ENCODE measurements at places on chromosomes 12 and 14. TPM values are rescaled to one million over a fixed set of nuclear protein-coding genes. Genes with fewer than 3 reads are reported as not detected.

DNA sequence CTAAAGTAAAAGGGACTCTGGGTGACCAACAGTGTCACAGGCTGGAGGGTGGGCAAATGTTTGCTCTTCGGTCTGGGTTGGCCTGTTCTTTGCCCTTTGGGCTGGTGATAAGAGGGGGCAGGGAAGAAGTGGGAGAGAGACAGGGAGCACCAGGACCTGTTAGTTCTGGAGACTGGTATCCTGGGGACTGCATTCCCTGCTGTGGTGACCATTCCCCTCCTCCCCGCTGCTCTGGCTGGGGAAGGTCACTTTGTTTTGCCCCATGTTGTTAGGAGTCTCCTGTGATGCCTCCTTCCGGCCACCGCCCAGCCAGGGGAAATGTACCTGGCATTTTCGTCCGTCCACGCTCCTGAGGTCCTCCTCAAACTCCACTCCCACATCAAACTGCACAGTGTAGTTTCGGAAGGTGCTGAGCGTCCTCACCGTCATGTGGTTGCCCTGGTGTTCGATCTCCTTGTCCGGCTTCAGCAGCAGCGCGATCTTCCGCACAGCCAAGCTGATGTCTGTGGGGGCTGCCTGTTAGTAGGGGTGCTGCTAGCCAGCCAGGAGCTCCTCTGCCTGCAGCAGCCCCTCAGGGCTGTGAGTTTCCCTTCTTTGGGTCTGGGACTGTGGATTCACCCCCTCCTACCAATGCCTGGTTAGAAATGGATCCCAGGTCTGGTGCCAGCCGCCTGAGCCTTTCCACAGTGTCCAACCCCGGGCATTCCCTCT, 618 bp downstream of the RBP5 start:
- no peak for ATAC-seq

DNA sequence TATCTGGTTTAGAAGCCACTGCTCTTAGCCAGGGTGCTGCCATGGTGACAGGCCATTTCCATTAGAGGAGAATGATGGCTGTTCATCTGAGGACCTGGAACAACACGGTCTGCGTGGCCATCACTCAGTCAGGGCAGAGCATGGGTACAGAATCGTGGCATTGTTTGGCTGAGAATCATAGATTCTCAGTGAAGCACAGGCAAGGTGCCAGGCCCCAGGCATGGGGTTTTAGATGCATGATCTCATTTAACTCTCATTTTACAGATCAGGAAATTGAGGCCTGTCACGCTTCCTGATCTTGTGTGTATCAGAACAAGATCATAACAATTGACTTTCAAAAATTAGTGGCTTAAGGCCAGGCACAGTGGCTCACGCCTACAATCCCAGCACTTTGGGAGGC, 26.8 kb upstream of the IRF2BPL start:
- ATAC-seq, result no peak

- ATAC-seq, result peak; percentile 54
Observed at GRCh38 chr14:93137864-93138263, 22.1 kb upstream of the ITPK1 start.

The SLC17A8 gene
- total RNA-seq, result not detected

DNA sequence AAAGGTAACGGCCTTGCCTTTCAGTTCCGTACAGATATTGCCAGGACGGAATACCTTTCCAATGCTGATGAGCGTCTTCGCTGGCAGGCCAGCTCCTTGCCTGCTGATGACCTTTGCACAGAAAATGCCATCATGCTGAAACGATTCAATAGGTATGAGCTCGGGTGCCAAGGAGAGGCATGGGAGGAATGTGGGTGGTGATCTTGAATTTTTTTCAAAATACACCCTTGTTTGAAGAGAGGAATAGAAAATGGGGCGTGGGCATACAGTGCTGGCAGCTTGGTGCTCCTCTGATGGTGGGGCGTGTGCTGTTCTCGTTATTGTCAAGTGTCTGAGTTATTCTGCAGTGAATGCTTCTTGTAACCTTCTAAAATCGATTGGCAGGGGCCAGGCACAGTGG, 52.5 kb downstream of the HSP90AA1 start:
- no peak for ATAC-seq

The KRT82 gene
- total RNA-seq, result not detected

DNA sequence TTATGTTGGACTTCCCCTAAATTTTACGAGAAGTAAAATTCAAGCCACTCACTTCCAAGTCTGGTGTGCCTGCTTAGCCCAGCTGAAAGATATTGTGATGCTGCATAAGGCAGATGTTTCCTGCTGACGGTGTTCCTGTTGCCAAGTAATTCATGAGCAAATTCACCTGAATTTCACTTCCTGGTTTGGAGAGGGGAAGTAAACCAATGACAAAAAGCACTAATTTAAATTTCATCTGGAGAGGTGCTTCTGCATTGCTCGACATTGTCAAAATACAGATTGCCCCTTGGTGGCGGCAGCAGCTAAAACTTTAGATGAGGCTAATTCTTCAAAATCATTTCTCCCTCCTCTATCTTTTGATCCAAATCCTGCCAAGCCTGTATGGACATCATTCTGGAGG, 281.1 kb downstream of the AACS start:
- ATAC-seq, result no peak

Measured in gastroesophageal sphincter (tissue), 4 donors.